ENCODE measurements at places on chromosomes 5 and 9.

GRCh38 chr5:15371184-15371583 lies 128.8 kb upstream of the FBXL7 start:
- DNase-seq, result no peak

- peak; percentile 44 for DNase-seq
Measured at GRCh38 chr9:112867275-112867991, 23.2 kb downstream of the SLC46A2 start.

DNA sequence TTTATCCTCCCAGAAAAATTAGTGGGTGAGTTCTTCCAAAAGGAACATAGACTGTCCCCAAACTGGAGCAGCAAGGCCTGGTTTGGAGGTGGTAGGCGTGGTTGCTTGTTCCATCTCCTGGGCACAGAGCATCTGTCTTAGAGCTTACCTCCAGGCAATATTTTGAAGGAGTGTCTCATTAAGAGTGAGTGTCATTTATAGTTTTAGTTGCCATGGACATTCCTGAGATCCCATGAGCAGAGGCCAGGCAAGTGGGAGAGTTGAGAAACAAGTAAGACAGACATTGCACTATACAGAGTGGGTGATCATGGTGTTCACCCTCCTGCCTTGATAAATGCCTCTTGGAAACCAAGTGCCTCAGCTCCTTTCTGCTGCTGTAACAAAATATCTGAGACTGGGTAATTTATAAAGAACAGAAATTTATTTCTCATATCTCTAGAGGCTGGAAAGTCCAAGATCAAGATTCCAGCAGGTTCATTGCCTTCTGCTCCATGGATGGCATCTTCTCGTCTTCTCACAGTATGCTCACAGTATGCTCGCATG lies 68.5 kb downstream of the KIAA1958 start:
- DNase-seq, result no peak

DNA sequence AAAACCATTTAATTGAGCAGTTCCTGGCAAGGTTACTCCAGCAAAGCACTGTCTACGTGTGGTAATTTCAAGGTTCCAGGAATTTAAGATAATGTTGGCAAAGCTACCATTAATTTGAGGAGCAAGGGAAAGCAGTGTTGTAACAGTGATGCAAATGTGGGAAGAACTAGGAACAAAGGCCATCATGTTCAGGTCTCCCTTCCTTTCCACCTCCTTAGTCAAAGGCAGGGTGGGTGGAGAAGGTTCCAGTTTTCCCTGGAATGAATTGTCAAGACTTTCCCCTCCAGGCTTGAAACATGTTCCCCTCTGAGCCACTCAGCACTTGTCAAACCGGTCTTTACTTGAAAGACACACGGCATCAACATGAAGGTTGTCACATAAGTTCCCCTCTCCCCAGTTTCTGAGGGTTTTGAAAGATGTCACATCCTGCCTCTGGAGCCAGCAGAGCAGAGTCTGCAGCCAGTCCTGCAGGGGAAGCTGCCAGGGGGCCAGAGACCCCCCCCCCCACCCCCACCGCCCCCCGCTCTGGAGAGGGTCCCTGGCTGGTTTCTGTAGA lies 226.0 kb downstream of the GAS1 start:
- no peak for DNase-seq

- DNase-seq, result no peak
Measured at GRCh38 chr5:114360816-114361723, 800 bp upstream of the KCNN2 start.

- no peak for DNase-seq
Measured at GRCh38 chr5:34716986-34717385, 60.9 kb downstream of the RAI14 start.

DNA sequence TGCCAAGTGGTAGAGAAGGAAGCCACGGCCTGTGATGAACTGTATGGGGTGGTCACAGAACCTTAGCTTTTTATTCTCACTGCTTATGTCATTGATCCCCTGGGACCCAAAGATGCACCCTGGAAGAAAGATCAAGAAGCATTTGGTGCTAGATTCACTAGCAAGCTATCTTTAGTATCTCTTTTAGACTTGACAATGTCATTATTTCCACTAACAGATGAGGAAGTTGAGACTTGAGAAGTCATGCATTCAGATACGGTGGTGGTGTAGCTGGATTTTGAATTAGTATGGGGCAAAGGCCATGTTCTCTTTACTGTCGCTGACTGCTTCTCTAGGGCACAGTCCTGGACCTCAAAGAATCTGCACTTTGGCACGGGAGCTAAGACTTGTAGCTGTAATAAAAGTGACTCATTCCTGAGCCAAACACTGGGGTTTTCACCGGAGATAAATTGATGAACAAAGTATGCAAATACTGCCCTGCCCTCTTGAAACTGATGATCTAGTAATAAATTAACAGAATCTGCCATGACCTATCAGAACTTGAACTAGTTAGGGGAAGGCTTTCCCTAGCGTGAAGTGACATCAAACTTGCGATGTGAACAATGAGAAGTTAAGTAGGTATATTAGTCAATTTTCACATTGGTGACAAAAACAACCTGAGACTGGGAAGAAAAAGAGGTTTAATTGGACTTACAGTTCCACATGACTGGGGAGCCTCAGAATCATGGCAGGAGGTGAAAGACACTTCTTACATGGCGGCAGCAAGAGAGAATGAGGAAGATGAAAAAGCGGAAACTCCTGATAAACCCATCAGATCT lies 5.4 kb downstream of the GDA start:
- DNase-seq, result peak; percentile 2

- DNase-seq, result no peak
Measured at GRCh38 chr5:116506488-116506887, 68.1 kb downstream of the SEMA6A start.

- peak; percentile 70 for DNase-seq
Measured at GRCh38 chr9:5841771-5842573, 9.1 kb upstream of the ERMP1 start.

DNA sequence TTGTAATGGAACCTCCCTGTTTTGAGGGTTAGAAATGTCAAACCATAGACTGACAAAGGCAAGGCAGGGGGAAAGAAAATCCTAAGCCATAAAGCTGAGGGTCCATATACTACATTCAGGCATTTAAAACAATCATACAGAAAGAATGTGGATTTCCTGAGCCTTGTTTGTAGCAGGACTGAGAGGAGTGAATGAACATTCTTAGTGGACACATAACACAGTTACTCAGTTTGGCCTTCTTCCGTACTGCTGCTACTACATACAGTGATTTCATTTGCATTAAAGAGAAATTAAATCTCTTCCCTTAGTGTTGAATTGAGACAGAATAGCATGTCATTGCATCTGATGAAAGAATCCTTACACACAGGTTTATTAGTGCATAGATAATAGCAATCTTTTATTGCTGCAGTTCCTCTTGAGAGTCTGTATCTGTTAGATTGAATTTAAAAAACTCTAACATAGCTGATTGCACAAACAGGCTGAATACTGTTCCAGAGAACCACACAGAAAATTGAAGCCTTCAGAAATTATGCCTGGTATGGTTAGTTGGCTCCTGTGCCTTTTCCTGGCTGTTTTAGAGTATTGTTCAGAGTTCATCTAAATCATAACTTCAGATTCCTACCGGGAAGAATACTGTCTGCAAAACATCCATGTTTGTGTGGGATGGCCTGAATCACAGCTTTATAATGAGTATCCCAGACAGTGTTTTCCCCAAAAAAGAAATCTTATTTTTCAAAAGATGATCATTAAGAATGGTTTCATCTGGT lies 2.0 kb upstream of the MTX3 start:
- DNase-seq, result no peak

- DNase-seq, result no peak
Measured at GRCh38 chr5:173582216-173583111, 34.0 kb downstream of the BOD1 start.

GRCh38 chr9:123637945-123638634 lies 282.1 kb downstream of the CRB2 start:
- no peak for DNase-seq

DNA sequence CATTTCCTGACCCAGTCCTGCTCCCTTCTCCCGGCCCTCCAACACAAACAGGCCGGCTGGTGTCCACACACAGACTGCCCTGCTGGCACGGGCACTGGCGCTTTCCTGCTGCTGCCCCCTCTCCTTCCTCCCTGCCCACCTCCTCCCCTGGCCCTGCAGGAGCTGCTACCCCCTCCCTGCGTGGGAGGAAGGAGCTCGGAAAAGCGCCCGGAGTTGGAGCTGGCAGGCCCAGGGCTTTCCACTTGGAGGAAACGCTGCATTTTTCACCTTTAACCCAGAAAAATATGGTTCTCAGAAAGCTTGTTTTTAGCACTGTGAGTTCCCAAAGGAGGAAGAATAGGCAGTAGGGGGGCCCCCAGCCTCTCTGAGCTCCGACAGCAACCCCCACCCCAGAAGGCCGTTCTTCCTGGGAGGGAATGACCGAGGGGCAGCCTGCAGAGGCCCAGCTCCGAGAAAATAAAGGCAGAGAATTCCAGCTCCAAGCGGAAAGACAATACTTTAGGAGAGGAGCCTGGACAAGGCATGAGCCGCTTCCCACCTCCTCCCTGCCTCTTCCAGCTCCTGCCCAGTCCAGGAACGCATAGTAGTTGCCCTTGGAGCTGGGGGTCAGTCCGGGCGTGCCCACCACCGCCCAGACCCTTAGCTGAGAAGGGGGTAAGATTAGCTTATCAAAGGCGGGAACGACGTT lies 88.9 kb downstream of the LIFR start:
- no peak for DNase-seq

GRCh38 chr9:88965473-88965872 lies 25.8 kb upstream of the S1PR3 start:
- DNase-seq, result no peak

DNA sequence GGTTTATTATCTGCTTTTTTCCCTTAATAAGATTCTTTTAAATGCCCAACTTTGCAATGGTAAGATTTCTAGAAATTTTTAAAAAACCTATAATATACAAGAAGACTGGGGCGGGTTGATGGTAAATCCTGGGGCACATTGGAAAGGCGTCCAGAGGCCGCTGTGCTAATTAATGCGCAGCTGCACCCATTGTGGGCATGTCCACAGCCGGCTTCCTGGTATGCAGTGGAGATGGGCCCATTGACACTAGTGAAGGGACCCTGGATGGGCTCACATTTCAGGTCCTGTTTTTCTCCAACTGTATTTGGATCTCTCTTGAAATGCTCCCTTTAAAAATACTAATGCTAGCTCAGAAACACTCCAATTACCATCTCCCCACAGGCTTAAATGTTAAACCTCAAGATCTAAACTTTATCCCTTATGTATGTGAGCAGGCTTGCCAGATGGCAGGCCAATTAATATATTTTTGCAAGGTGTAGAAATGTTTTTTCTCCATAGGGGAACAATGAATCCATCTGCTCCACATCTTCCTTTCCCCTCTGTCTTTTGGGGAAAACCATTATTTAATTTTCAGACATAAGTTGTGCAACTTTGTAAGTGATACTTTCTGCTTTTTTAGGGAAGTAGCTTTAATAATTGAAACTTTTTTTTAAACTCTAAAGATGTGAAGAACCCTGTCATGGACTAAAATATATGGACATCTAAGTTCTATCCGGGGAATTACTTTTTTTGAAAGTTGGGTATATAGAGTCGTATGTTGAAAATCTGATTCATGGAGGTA lies 177.3 kb downstream of the CD180 start:
- DNase-seq, result no peak

DNA sequence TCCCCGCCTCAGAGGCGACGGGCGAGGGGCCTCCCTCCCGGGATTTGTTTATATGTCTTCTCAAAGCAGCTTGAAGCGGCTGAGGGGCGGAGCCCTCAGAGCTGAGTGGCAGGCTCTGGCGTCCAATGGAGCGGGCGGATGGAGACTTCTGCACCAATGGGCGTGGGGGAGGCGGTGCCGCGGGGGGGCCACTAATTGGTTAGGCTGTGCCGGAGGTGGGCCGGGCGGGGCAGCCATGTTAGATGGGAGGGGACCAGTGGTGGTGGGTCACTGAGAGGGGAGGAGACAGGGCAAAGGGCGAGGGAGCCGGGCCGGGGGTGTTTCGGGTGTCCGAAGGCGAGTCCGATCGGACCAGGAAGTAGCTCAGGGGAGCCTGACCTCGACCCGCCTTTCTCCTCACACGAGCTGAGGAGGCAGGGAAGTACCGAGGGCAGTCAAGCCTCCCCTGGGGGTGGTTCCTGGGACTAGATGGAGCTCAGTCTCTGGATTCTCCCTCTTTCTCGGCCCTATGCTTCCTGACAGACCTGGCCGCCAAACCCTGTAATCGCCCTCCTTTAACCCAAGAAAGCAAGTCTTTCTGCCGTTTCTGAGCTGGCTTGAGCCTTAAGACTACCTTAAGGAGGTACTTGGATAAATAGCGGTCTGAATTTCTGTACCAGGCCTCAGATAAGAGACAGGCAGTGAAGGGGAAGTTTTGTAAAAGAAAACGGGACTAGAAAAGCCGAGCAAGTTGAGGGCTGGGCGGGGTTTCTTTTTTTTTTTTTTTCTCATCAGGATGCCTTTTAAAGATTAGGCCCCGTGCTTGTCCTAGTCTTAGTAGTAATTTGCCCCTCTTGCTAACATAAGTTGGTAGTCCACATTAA lies 1.1 kb downstream of the CREBRF start:
- peak; percentile 97 for DNase-seq

GRCh38 chr5:143236682-143237081 lies 166.8 kb downstream of the NR3C1 start:
- no peak for DNase-seq

DNA sequence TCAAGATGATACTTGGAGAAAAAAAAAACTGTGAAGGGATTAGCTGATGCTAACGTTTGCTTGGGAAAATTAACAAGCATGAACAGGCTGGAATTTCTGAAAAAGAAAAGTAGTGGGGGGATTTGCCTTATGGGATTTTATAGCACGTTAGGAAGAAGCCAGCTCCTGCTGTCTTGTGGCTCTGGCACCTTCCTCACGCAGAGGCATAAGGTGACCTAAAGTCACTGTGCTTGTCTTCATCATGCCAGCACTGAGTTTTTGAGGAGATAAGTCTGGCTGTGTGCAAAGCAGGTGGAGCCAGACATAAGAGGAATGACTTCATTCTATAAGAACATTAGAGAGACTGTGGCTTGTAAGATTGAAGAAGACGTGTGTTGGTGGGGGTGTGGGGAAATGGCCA lies 94.4 kb upstream of the MAP1B start:
- no peak for DNase-seq

DNA sequence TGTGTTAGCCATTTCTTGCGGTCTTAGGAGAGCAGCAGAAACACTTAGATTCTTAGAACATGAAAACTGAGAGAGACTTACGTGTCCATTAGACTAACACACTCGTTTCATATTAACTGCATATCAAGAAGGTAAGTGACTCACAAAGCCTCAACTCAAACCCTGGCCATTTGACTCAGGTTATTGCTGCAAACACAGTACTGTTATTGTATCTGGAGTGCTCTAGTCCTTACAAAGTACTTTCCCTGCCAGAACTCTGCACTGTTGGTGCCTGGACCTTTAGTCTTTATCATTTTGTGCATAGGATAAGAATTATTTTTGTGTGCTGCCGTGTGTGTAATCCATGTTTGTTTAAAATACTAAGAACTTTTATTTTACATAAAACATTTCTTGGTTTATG lies 155.7 kb downstream of the FBXL7 start:
- no peak for DNase-seq

GRCh38 chr9:995781-996180 lies 19.3 kb downstream of the DMRT3 start:
- no peak for DNase-seq

DNA sequence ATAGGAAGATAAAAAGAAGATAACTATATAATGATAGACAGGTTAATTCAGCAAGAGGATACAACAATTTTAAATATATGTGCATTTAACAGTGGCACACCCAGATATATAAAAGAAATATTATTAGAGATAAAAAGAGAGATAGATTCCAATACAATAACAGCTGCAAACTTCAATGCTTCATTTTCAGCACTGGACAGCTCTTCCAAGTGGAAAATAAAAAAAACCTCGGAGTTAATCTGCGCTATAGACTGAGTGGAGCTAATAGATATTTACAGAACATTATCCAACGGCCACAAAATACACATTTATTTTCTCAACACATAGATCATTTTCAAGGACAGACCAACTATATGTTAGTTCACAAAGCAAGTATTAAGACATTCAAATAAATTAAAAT lies 1229.5 kb upstream of the CDH6 start:
- DNase-seq, result no peak

Measured in CD4-positive, alpha-beta T cell treated with Interferon gamma for 1 hour (primary cell).